ENCODE measurements at places on chromosomes 6 and 20.

GRCh38 chr20:4729265-4729664 lies 7.6 kb downstream of the PRND start:
- no peak for DNase-seq

GRCh38 chr6:131408811-131409210 lies 164.2 kb upstream of the ARG1 start:
- no peak for DNase-seq

GRCh38 chr6:158787395-158787794 lies 31.8 kb downstream of the EZR start:
- DNase-seq = no peak

- DNase-seq = no peak
Measured at GRCh38 chr20:17733767-17734304, 34.1 kb downstream of the BANF2 start.

- DNase-seq = no peak
Measured at GRCh38 chr20:3863317-3863716, 16.7 kb downstream of the MAVS start.
